CD4-positive, alpha-beta T cell (primary cell): ENCODE measurements at places on chromosomes 3 and 15.
A peak's percentile ranks its signal among the peaks of the same experiment; 100 is the strongest.

- no peak for DNase-seq
These were observed 40.9 kb upstream of the PIK3R4 start for GRCh38 chr3:130787422-130788068.

- DNase-seq = no peak
These were observed 801 bp upstream of the CDAN1 start for GRCh38 chr15:42737529-42738328.

GRCh38 chr3:186683979-186684378 is 18.2 kb downstream of the HRG start:
- no peak for DNase-seq

- no peak for DNase-seq
These were observed 218.9 kb upstream of the RORA start for GRCh38 chr15:61447981-61448380.

DNA sequence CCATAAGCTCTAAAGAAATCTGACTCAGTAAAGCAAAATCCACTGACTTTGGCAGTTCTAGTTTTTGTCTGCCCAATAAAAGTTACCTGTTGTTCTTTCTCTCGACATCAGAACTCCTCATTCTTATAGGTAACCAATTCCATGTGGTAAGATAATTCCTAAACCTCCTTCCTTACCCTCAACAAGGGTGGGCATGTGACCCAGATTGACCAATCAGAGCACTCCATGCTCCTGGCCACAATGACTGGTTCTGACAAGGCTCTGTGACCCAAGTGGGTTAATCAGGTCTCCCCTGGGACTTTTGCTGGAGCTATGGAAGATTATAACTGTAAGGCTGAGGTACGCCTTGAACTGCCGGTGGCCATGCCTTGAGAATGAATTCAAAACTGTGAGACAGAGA is 31.7 kb downstream of the LINS1 start:
- DNase-seq = no peak

GRCh38 chr3:121362035-121362734 is 183.6 kb downstream of the POLQ start:
- no peak for DNase-seq

- no peak for DNase-seq
These were observed 181.5 kb upstream of the ICE2 start for GRCh38 chr15:60660290-60661051.

GRCh38 chr3:95311272-95311671 is 1248.4 kb downstream of the NSUN3 start:
- DNase-seq = no peak

DNA sequence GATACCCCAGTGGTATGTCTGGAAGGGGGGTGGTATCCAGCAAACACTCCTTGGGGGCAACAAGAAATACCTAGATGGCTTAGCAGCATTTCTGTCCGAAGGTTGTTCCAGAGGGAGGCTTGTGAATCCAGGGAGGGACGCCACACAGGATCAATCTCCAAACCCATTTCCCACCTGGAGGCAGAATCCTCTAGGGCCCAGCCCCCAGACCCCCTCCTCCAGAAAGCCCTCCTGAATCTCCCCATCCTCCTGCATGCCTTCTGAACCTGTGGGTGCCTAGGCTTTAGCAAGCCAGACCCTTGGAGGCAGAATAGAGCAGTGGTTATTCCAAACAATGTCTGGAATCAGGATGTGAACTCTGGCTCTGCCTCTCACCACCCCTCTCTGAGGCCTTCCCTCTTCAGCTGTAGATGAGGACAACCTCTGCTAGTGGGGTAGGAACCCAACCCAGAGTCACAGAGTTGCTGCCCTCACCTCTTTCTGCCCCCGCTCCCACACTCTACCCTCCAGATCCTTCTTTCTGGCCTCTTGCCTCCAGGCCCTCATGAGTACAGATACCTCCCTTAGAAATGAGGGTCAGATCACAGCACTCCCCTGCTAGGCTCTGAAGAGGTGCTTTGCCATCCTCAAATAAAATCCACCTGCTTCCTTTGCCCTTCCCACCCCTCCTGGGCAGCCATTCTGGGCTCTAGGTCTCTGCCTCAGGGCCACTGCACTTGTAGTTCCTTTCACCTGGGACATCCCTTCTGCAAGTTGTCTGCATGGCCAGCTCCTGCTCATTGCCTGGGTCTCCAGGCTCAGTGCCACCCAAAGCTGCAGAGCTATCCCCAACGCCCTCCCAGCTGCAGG is 8.1 kb downstream of the CISH start:
- no peak for DNase-seq

GRCh38 chr3:138245026-138245425 is 57.9 kb downstream of the ARMC8 start:
- DNase-seq = no peak

DNA sequence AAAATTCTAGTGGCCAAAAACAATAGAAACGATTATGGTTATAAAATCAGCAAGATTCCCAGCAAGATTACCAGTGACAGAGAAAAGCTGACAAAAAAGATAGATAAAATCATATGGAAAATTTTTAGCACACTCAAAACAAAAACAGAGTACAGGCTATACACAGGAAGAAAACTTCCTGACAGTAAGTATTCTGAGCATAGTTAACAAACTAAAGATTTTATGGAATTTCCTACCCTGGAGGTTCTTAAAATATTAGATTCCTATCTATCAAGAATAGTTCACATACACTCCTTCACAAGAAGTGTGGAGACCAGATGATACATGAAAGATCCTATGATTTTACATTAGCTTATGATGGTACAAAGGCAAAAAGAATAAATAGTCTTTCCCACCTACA is 50.8 kb downstream of the ZNF148 start:
- DNase-seq = no peak

GRCh38 chr15:68580883-68581155 is 2.0 kb downstream of the CORO2B start:
- DNase-seq = no peak

GRCh38 chr3:50264383-50264963 is 4.5 kb upstream of the SEMA3B start:
- DNase-seq = no peak

GRCh38 chr3:8658306-8659212 is 14.0 kb upstream of the SSUH2 start:
- no peak for DNase-seq

DNA sequence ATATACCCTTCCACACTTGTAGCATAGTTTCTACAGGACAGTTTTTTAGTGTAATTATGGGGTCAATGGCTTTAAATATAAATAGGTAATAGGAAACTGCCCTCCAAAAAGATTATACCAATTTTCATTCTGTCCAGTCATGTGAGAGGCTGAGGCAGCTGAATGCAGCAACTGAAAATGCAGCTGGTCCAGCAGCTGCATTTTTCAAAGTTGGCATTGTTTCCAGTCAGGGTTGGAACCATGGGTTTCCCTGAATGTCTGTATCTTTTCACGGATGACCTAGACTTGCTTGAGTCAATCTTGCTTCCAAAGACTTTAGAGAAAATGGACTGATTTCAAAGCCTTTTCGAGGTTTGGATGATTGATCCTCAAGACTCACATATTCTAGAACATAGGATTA is 9.9 kb upstream of the KNL1 start:
- DNase-seq = no peak

GRCh38 chr3:47012342-47013230 is 33.1 kb downstream of the NBEAL2 start:
- DNase-seq = no peak

GRCh38 chr3:72052841-72053409 is 268.0 kb upstream of the PROK2 start:
- DNase-seq = no peak

- DNase-seq = no peak
These were observed 119.8 kb upstream of the RNF7 start for GRCh38 chr3:141618103-141618910.

DNA sequence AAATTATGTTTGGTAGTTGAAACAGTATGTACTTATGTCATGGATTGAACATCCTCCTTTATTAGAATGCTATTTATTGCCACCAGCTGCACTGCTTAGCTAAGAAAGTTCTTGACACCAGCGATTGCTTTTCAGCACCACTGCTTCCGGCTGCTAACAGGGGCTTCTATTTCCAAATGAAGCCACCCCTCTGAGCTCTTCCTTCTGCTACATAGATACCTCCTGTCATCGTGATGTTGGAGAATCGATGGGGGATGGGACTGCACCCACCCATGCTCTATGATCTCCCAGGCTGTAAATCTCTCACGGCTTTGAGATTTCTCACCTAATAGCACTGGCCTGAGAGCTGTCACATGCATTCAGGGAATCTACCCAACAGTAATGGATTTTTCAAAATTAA is 259.2 kb downstream of the MEIS2 start:
- no peak for DNase-seq

- DNase-seq = peak; percentile 92
These were observed 68.3 kb upstream of the CHD2 start for GRCh38 chr15:92831655-92832328.

- DNase-seq = no peak
These were observed 89.3 kb downstream of the RASA2 start for GRCh38 chr3:141575879-141576743.

DNA sequence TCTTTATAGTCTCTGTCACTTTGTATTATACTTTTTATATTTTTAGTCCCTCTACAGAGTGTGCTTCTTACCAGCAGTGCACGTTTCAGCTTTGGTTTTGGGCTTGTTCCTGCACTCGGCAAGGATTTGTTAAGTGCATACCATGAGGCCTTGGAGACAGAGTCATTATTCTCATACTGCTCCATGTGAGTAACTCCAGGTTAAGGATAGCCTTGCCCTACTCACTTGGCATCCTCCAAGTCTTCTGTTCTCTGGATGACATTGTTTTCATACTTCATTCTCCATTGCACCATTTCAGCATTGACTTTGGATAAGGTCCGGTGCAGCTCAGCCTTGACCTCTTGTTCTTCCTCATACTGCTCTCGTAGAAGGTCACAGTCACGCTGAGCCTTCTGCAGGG is 96.4 kb downstream of the MYH15 start:
- DNase-seq = no peak

GRCh38 chr3:98718730-98719129 is 44.4 kb upstream of the ST3GAL6 start:
- no peak for DNase-seq

- no peak for DNase-seq
These were observed 373.4 kb upstream of the ARL6 start for GRCh38 chr3:97391167-97391566.

GRCh38 chr3:100777271-100777670 is 68.0 kb downstream of the TFG start:
- no peak for DNase-seq

GRCh38 chr3:73600293-73600938 is 24.3 kb downstream of the PDZRN3 start:
- DNase-seq = no peak

DNA sequence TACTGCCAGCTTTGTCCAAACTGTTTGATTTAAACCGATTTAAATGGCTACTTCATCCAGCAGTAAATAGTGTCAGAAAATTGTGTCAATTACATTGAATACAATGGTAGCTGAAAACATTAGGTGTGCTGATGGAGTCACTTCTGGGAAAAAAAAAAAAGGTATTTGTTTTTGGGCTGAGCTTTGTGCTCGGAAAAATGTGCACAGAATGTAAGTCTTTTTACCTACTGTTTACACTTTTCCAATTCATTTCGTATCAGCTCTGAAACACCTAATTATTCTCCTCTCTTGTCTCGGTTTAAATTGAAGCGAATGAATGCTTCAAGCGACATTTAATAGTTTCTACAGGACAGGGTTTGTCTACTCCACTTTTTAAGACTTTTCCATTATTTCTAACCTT is 1078.4 kb downstream of the ROBO1 start:
- no peak for DNase-seq

- no peak for DNase-seq
These were observed 1059.7 kb downstream of the ZPLD1 start for GRCh38 chr3:103494512-103494911.

DNA sequence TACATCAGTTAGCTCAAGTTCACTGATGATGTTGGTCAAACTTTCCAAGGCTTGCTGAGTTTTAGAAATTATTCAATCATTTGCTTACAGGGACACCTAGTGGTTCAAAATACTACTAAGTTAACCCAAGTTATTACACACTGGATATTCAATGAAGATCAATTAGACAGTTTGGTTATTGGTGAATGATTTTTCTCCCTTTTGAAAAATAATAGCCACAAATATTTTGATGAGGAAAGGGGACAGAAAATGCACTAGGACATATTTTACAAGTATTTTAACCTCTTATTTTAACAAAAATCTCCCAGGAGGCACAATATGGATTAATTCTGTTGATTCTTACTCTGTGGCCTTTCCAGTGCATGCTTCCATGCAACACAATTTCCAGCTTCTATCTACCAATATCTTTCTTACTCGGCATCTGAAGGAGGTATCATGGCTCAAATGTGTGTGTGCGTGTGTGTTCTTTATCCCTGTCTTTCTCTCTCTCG is 20.1 kb upstream of the GOLGA6L2 start:
- DNase-seq = no peak

GRCh38 chr3:69749461-69749860 is 10.2 kb downstream of the MITF start:
- no peak for DNase-seq

DNA sequence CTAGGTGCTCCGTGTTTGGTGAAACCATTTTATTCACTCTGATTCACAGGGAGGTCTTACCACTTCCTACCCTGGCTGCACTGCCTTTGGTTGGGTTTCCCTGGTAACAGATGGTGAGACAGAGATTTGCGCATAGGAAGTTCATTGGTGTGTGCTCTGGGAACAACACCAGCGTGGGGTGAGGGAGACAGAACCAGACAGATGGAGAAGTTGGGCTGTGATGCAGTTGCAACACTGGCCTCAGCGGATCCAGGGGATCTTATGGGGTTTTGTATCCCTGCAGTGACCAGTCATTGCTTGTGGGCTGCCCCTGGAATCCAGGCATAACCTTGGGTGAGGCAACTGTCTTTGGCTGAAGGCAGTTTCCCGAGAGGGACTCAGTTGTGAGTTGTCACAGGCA is 12.5 kb upstream of the IL16 start:
- no peak for DNase-seq

- DNase-seq = no peak
These were observed 1226.4 kb downstream of the NSUN3 start for GRCh38 chr3:95289295-95289694.

DNA sequence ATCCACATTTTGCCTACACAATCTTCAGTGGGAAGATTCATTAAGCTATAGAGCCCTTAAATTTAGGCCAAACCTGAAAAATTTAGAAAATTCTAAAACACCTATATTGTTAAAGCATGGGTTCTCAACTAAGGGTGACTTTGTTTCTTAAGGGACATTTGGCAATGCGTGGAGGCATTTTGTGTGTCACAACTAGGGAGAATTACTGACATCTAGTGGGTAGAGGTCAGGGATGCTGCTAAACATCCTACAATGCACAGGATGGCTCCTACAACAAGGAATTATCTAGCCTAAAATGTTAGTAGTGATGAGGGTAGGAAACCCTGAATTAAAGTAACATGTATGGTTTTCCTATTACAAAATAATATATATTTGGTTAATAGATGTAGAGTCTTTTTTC is 55.8 kb downstream of the TBC1D5 start:
- DNase-seq = no peak

GRCh38 chr3:184371570-184372018 is 6.4 kb downstream of the THPO start:
- DNase-seq = peak; percentile 66

- DNase-seq = no peak
These were observed 72.6 kb downstream of the NAALADL2 start for GRCh38 chr3:174931473-174932353.
